ENCODE measurements at places on chromosomes 7 and 10.

- DNase-seq, result peak; percentile 51
Observed at GRCh38 chr7:141074162-141074991, 513 bp downstream of the TMEM178B start.

DNA sequence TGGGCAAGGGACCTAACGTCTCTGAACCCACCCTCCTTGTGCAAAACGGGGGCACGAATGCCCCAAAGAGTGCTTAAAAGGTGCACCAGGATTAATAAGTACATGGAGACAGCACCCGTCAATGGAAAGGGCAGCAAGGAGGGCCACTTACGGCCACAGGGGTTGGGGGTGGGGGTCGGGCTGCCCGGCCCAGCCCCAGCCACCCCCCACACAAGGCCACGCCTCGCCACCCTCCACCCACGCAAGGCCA is 213.4 kb downstream of the MAD1L1 start:
- no peak for DNase-seq

GRCh38 chr10:123835575-123835974 is 56.0 kb downstream of the CPXM2 start:
- no peak for DNase-seq

DNA sequence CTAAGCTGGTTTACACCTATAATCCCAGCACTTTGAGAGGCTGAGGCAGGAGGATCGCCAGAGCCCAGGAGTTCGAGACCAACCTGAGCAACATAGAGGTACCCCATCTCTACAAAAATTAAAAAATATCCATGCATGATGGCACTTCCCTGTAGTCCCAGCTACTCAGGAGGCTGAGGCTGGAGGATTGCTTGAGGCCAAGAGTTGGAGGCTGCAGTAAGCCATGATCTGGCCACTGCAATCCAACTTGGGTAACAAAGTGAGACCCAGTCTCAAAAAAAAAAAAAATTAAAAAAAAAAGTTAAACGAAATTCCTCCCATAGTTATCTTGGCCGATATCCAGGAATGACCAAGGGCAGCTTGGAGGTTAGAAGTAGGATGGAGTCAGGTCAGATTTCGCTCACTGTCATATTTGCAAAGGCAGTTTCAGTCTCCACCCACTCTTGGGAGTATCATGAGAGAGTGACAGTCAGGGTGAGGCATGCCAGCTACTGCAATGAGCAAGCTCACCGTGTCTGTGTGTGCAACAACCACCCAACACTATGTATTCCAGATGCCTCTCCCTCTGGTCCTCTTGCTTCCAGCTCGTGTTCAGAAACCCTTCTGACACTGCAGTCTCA is 6.0 kb upstream of the ZDHHC4 start:
- DNase-seq, result no peak

GRCh38 chr10:99996671-99997648 is 12.8 kb downstream of the DNMBP start:
- DNase-seq, result peak; percentile 35

DNA sequence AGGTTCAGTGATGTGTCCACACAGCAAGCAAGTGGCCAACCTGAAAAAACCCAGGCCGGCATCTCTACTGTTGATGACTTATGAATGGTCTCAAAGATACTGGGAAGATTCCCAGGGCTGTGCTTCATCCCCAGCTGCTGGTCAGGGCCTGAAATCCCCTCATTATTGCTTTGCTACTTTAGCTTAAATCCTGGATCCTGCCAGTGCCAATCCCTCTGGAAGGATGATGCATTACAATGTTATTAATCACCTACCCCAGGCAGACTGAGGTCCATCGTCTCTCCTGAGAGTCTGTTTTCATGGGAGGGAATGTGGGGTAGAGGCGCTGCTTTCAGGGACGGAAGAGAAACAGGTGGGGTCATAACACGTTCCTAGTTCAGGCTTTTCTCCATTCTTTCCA is 371.6 kb downstream of the RPS24 start:
- peak; percentile 92 for DNase-seq

GRCh38 chr7:3283130-3283704 is 17.8 kb upstream of the SDK1 start:
- no peak for DNase-seq

- DNase-seq, result peak; percentile 43
Observed at GRCh38 chr7:26238032-26238431, 36.5 kb downstream of the CBX3 start.

All from NCI-H82 (cell line).